ENCODE measurements at places on chromosomes 11 and 22.

- DNase-seq: peak; percentile 20
Measured at GRCh38 chr11:124415356-124415923, 9.2 kb downstream of the OR8B4 start.

GRCh38 chr11:48032721-48033120, 52.4 kb downstream of the PTPRJ start:
- no peak for DNase-seq

DNA sequence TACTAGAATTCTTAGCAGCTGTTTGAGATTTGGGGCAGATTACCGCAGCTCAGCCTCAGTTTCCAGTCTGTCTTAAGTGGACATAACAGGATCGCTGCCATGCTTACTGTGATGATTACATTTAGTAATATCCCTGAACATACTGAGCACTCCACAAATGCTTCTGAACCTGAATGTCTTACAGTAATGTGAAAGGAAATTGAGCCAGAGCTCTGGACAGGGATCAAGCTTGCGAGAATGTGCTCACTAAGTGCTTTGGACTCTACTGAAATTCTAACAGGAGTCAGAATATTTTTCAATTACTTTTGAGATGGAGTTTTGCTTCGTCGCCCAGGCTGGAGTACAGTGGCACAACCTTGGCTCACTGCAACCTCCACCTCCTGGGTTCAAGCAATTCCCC, 118.6 kb upstream of the RASSF10 start:
- no peak for DNase-seq

GRCh38 chr11:30107899-30108298, 91.1 kb upstream of the KCNA4 start:
- DNase-seq: no peak

GRCh38 chr11:873706-874105, 31.1 kb downstream of the TSPAN4 start:
- no peak for DNase-seq
